ENCODE measurements at places on chromosomes 5 and 9. TPM values are rescaled to one million over a fixed set of nuclear protein-coding genes. Genes with fewer than 3 reads are reported as not detected.
A peak's percentile ranks its signal among the peaks of the same experiment; 100 is the strongest.

EPB41L4B gene
- polyA plus RNA-seq: 126 TPM

GRCh38 chr5:1030801-1031271 lies 22.2 kb downstream of the NKD2 start:
- no peak for DNase-seq

GRCh38 chr5:44769200-44769876 lies 39.4 kb upstream of the MRPS30 start:
- DNase-seq: no peak

DNA sequence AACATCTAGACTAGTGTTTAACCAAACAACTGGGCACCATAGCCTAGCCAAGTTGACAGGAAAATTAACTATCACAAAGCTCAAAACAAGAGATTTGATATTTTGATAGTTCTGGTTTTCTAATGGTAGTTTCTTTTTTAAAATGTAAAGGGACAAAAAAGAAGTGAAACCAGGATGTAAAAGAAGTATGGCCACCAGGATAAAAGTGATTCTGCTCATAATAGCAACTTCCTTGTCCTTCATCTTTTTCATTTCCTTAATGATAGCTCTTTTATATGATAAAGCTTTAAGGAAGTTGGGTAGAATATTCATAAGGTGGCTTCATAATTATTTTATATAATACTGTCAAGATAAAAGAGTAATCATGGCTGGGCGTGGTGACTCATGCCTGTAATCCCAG lies 139.1 kb downstream of the BASP1 start:
- DNase-seq: no peak

DNA sequence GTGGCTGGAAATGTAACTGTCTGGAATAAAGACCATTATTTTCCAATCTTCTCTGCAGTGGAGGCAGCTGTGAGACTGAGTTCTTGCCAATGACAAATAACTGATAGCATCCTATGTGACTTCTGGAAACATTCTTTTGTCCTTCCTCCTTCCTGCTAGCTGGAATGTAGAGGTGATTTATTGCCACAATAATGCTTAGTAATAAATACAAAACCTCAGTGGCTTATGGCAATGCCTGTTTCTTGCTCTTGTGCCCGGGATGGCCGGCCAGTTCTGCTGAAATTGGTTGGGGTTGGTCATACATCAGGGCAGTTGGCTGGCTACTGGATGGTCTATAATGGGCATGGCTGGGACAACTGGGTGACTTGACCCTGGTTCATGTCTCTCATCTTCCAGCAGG lies 12.2 kb upstream of the TEX48 start:
- DNase-seq: peak; percentile 47

GRCh38 chr5:139155333-139155732 lies 42.8 kb downstream of the SIL1 start:
- DNase-seq: no peak

DNA sequence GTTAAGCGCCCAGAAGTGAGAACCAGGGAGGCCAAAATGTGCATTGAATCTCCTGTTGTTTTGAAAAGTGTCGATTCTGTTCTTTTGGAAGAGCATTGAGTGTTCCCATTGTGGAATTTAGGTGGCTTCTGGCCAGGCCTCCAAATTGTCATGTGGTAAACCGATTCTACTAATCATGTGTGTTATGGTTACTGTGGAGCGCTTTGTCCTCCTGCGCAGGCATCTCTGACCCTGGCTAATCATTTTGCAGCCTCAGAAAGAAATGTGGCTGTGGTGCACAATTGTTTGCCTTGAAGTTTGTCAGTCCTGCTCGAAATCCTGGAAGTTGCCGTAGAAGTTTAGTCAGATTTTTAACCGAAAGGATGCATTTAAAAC lies 121.3 kb downstream of the RASGRF2 start:
- no peak for DNase-seq

DNA sequence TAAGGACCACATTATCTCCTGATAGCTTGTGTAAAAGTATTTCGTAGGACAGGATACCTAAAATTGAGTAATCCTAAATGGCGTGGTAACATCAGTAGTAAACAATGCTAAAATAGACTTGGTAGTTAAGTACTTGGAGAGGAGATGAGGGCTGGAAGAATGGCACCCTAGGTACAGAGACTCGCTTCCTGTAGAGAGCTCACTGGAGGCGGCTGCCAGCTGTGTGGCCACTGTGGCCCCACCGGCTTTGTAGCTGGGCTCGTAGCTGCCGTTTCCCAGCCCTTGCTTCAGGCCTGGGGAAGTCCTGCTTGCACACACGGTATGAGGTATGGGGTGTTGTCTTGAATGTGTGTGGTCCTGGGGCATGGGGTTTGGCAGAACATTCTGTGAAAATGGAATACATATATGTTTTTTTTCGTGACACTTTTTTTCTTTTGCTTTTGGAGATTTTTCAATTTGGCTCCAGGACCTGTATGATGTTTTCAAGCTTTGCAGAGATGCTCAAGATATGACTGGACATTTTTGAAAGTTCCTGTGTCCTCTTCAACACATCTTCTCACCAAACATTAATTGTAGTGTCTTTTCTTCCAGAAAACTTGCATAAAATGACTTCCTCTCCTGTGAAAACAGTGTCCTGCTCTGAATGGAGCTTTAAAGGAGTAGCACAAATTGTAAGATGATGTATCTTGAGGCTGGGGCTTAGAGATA lies 58.0 kb downstream of the RCL1 start:
- no peak for DNase-seq

GRCh38 chr5:150021491-150022157 lies 21.1 kb downstream of the HMGXB3 start:
- DNase-seq: no peak

GRCh38 chr9:105887679-105888078 lies 193.3 kb downstream of the TMEM38B start:
- DNase-seq: no peak

TAF11L5 gene
- not detected for polyA plus RNA-seq

DNA sequence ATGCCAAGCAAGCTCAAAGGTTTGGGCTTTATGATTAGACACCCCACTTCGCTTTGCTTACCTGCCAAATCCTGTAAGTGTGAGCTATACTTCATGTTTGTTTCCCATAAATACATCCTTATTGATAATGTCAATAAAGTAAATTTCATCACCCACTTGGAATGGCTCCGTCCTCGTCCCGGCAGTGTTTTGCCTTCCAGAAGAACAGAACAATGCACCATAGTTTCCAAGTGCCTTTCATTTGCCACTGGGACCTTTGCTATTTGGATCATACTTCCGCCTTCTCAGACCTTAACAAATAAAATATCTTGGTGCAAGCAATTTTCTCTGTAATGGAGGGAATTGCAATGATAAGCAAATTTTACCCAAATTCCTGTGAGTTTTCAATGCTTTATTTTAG lies 229.3 kb downstream of the PIK3R1 start:
- peak; percentile 23 for DNase-seq

ARPC5L gene
- polyA plus RNA-seq: 38.9 TPM

CAMK4 gene
- 3.2 TPM for polyA plus RNA-seq

DNA sequence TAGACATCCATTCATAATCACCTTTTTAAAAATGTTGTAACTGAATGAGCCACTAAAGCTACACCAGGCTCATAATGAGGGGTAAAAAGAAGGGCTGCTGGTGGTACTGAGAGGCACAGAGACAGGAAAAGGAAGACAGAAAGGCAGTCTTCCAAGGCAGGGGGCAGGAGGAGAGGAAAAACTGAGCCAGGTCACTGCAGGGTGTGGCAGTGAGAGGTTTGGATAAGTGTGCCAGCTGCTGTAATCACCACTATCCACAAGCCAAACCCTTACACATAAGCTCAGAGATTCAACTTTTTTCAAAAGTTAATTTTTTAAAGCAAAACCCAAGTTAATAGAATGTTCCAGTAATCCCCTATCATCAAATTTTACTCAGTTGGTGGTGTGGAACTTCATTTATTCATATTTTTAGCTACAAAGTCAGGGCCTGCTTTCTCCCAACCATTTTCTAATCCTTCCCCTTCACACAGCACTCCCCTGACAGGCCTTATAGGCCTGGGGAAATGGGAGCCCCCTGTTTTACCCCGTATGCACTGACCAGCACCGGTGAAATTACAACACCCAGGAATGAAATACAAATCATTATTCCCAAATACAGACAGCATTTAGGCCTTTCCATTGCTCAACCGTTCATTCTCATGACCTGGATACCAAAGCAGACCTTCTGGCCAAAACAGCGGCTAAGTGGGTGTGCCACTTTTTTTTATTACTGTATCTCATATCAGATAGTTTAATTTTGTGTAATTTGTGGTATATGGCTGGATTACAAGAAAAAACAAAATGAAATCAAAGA lies 76.3 kb downstream of the EFNA5 start:
- no peak for DNase-seq

- no peak for DNase-seq
These were observed 1.6 kb downstream of the SREK1 start for GRCh38 chr5:66145737-66146136.

- no peak for DNase-seq
These were observed 266.1 kb downstream of the NTRK2 start for GRCh38 chr9:84935528-84936117.

GRCh38 chr9:134890155-134890495 lies 9.5 kb downstream of the FCN2 start:
- DNase-seq: no peak

GRCh38 chr5:84381502-84382362 lies 2.9 kb downstream of the EDIL3 start:
- DNase-seq: no peak

- DNase-seq: no peak
These were observed 191.5 kb upstream of the CLINT1 start for GRCh38 chr5:158050421-158050820.

GRCh38 chr5:56440871-56441740 lies 208.0 kb upstream of the ANKRD55 start:
- peak; percentile 5 for DNase-seq

OR1Q1 gene
- polyA plus RNA-seq: not detected

DNA sequence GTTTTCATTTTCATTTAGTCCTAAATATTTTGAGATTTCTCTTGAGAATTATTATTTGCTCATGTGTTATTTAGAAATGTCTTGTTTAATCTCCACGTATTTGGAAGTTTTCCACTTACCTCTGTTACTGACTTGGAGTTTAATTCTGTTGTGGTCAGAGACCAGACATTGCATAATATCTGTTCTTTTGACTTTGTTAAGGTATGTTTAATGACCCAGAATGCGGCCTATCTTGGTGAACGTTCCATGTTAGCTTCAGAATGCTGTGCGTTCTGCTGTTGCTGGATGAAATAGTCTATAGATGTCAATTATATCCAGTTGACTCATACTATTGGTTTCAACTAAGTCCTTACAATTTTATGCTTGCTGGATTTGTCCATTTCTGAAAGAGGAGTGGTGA lies 325.3 kb upstream of the TARS1 start:
- no peak for DNase-seq

FSTL4 gene
- polyA plus RNA-seq: not detected

- no peak for DNase-seq
These were observed 113.3 kb upstream of the SHB start for GRCh38 chr9:38182321-38182720.

DNA sequence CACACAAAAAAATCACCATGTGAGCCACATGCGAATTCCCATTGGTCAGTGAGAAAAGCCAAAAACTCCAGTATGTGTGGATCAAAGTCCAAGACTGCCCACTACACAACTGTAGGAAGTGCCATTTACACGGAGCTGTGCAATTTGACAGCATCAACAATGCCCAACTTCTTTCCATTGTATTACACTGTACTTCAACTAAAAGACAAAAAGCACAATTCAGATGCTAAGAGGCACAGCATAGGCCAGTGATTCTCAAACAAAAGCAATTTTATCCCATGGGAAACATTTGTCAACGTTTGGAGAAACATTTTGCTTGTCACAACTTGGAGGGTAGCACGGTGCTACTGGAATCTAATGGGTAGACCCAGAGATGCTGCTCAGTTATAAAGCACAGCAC lies 39.8 kb downstream of the IARS1 start:
- no peak for DNase-seq

FRMPD1 gene
- polyA plus RNA-seq: not detected

LCP2 gene
- 2.9 TPM for polyA plus RNA-seq

Data from small intestine (tissue), 16 donors.